Activated CD4-positive, alpha-beta memory T cell treated with anti-CD3 and anti-CD28 coated beads, Interleukin-2, amount 10 ng/mL, durations not matched to agents 7 days and 5 days (primary cell): ENCODE measurements at places on chromosomes 7 and 10.
A peak's percentile ranks its signal among the peaks of the same experiment; 100 is the strongest.

DNA sequence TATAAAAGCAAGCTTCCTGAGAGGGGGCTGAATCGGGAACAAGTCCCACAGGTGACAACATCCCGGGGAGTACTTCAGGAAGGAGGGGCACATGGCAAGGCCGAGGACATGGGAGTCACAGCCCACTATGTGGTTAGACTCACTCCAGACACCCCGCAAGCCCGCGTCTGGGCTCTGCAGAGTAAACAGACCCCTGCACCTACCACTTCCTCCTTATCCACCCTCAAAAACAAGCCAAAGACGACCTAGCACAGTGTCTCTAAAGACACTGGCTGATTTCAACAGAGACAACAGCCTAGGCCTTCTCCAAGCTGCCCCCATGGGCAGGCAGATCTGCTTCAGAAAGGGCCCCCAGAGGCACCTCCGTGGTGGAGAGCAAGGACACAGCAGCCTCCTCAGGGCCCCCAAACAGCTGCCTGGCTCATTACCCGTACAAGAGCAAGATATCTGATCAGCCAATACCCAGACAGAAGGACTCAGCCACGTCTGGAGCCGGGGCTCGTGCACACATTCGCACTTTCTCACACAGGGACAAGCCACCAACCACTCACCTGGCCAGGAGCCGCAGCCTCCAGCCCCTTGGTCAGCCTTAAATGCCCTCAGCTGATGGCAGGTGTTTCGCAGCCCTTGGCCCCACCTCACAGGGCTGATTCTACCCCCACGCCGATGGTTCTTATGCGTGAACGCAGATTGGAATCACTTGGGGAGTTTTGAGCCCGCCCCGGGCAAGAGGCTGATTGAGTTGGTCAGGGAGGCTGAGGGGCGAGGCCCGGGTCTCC lies 10.7 kb upstream of the KPNA7 start:
- DNase-seq, result no peak

DNA sequence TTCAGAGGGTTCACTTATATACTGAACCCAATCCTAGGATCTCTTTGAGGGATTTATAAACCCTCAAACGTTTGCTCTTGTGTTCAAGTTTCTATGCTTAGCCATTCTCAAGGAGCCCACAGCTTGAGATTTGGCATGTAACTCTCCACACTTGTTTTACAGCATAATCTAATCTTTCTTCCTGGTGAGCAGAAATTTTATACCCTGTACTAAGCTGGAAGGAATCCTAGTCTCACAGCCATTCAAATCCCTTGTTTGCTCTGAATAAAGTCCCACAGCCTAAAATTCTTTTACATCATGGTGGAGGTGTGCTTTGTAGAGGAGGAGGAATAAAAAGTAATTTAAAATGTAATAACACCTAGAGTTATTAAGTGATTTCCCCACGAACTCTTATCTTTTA lies 5.3 kb upstream of the AGR2 start:
- DNase-seq, result no peak

DNA sequence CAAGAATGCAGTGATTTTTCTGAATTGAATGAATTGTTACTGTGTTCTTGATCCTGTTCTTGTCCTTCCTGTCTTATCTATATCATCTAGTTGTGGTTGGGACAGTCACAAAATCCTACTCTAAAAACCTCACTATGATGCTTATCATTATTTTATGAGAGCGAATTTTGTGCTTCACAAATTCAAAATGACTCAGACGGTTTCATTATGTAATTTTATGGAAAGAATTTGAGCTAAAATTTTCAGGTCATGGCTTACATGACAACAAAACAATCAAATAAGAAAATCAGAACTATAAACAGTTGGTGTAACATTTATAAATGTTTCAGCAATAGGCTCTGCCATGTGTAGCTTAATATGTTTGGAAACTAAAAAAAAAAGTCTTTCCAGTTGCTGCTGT lies 6.9 kb downstream of the PRKAR2B start:
- DNase-seq, result no peak

- no peak for DNase-seq
These were observed 955.6 kb downstream of the GATA3 start for GRCh38 chr10:9010093-9010492.

GRCh38 chr10:69057951-69058297 lies 30.0 kb upstream of the SRGN start:
- DNase-seq, result no peak

- no peak for DNase-seq
These were observed 232.5 kb downstream of the SKIDA1 start for GRCh38 chr10:21292763-21293517.

- no peak for DNase-seq
These were observed 374.0 kb upstream of the STEAP1 start for GRCh38 chr7:89780291-89780690.

DNA sequence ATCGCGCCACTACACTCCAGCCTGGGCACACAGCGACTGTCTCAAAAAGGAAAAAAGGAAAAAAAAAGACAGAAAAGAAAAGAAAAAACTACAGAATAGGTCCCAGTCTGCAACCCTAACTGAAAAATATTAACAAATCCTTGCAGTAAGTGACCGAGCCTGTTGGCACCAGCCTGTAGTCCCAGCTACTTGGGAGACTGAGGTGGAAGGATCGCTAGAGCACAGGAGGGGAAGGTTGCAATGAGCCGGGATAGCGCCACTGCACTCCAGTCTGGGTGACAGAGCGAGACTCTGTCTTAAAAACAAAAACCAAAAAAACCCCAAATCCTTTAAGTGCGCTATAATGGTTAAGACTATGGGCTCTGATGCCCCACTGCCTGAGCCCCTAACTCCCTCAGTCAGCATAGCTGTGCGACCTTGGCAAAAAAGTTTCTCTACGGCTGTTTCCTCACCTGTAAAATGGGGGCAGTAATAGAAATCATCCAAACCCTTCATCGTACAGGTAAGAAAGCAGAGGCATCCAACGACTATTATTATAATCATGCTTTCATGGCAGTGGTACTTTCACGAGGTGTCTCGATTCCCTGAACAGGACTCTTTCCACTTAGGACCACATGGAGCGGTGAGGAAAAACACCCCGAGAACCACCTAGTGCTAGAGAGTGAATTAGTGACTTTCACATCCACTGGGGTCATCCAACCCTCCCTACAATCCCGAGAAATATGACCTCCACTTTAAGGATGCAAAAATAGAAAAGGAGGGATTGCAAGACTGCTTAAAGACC lies 755 bp downstream of the TOMM7 start:
- peak; percentile 25 for DNase-seq

DNA sequence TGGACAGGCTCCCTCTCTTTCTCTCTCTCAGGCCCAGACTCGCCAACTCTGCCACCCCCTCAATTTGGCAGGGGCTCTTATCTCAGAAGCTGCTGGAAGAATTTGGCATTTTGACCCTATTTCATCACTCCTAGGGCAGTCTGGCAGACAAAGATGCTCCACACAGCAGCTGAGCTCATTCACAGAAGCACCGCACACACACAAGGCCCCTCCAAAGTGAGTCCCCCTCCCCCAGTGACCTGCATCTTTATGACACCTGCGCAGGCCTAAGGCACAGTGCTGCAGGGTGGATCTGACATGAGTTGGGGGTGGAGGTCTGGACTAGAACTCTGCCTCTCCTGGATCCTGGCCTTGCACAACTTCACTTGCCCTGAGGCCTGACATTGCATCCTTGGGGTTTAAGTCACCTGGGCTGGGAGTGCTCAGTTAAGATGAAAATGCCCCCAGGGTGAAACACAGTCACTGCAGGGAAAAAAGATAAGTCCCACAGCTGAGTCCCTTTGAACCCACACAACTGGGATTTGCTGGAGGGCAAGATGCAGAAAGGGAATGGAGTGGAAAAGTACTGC lies 41.1 kb upstream of the DUSP5 start:
- DNase-seq, result no peak

GRCh38 chr10:59907918-59908807 lies 1.8 kb upstream of the CCDC6 start:
- DNase-seq, result peak; percentile 63

DNA sequence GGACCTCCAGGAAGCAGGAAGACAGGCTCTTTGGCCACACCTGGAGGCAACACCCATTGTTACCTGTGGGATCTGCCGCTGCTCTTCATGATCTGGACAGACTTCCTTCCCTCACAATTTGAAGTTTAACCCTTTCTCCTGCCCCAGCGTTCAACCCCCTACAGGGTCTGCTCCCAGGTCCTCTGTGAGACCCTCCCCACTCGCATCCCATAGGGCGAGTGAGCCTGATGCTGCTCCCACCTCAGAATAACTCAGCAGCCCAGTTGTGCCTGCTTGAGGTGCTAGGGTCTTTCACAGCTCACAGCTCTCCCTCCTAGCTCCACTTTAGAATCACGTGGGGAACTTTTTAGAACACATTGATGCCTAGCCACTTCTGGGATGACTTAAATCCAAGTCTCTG lies 61.8 kb upstream of the C10orf90 start:
- no peak for DNase-seq

DNA sequence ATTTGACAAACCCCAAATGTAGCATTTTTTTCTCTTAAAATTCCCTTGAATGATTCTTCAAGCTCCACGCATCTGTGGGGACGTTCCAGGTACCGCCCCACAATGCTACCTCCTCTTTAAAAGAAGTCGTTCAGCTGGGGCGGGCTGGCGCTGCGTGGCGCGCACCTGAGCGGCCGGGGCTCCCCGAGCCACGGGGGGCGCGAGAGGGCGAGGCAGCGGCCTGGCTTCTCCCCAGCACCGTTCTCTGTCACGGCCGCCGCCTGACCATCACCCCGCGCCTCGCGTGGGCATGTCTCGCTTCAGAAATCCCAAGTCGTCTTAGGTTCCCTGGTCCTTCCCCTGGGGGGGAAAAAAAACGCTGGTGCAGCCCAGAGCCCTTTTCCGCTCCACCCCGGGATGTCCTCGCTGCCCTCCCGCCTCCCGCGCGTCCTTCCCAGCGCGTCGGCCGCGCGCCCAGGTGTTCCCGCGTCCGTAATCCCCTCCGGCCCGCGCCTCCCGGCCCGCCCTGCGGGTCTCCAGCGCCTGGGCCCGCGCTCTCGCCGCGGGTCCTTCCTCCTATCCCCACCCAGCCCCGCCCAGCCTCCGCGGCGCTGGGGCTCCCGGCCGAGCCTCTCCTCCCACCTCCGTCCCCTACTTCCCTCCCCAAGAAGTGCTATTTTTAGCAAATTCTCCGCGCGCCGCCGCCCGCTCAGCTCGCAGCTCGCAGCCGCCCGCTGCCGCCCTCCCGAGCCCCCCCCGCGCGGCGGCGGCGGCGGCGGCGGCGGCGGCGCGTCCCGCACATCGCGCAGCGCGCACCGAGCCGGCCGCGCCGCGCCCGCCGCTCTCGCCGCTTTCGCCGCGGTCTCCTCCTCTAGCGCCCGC lies 58.7 kb upstream of the PRPS1L1 start:
- no peak for DNase-seq

GRCh38 chr10:114151486-114151885 lies 22.5 kb downstream of the CCDC186 start:
- no peak for DNase-seq

DNA sequence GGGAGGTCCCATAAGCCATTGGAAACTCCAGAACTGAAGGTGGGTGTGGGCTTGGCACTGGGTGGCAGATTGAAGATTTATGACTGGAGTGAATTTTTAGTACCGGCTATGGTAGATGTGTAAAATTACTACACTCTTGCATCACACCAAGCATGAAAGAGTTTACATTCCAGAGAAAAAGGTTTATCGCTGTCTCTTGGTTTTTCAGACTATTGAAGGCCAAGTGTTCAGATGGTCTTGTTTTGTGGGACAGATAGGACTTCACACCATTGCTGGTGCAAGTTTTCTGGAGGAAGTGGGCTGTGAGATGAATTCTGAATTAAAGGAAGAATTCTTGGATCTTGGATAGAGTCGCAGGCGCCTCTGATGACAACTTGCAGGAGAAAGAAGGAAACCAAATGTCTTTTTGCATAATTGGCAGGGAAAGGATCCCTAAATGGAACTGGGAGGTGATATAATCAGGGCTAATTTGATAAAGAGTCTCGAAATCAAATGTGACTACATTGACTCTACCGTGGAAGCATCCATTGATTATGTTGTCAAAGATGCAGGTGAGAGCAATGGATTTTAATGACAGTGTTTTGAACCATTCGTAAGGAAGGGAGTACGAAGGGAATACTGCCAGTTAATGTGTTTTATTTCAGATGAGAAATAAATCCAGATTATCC lies 14.2 kb upstream of the NMT2 start:
- DNase-seq, result no peak

- no peak for DNase-seq
These were observed 85.6 kb downstream of the HECW1 start for GRCh38 chr7:43198016-43198415.

DNA sequence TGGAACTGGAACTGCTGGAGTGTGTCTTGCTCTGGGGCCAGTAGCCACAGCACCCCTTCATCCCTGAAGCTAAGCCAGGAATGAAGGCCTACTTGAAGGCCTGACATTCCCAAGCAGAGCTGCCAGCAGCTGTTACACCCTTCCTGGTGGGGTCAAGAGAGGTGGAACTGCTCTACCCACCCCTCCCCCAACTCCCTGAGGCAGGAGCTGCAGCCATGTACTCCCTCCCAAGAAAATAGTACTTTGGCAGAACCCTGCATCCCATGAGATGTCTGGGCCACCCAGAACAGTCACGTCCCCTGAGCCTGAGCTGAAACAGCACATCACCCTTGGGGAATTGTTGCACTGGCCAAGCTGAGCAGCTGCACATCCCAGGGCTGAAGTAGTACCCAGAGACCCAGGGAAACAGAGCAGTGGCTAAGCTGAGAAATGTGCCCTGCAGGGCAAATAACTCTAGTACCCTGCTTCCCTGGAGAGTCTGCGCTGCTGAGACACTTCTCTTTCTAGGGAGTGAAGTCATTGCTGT lies 63.4 kb upstream of the PLA2G12B start:
- no peak for DNase-seq

DNA sequence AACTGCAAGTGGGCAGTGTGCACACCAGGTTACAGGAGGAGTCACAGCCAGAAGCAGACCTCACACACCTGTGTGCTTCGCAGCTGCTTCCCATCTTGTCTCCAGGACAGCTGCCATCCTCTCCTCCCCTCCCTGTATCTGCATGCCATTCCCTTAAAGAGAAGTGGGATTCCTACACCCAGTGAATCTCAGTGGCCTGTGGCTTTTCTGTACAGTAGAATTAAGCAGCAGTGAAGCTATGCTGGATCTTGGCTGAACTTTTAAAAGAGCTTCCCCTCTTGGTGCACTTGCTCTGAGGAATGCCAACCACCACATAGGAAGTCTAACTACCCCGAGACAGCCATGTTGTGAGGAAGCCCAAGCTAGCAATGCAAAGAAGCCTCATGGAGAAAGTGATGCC lies 236.5 kb upstream of the ZMIZ1 start:
- DNase-seq, result no peak

GRCh38 chr7:126790763-126791162 lies 462.0 kb downstream of the GRM8 start:
- DNase-seq, result no peak

- DNase-seq, result no peak
These were observed 525.2 kb downstream of the GLRX3 start for GRCh38 chr10:130661419-130661818.

DNA sequence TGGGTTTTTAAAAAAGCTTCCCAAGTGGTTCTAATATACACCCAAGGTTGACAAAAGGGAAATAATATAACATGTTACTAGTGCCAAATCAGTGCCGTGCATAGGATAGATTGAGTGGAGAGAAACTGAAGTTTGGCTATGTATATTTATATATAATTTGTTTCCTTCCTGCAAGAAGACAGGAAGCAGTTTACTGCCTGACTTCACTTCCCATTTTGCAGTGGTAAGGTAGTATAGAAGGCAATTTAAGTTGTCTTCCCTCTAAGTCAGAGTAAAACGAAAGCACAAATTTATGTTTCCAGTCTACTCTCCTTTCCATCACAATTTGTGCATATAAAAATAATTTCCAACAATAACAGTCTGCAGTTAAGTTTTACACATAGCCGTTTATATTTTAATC lies 3.4 kb upstream of the HYCC1 start:
- no peak for DNase-seq

- no peak for DNase-seq
These were observed 87.2 kb upstream of the UNC5B start for GRCh38 chr10:71124921-71125748.
